ENCODE measurements at places on chromosomes 6 and 20. TPM values are rescaled to one million over a fixed set of nuclear protein-coding genes. Genes with fewer than 3 reads are reported as not detected.

GRCh38 chr20:39069976-39070375, 107.8 kb downstream of the DHX35 start:
- DNase-seq = no peak

GRCh38 chr6:27066802-27067201, 180.7 kb upstream of the PRSS16 start:
- DNase-seq = no peak

GRCh38 chr6:131101911-131102680, 33.2 kb upstream of the AKAP7 start:
- no peak for DNase-seq

DNA sequence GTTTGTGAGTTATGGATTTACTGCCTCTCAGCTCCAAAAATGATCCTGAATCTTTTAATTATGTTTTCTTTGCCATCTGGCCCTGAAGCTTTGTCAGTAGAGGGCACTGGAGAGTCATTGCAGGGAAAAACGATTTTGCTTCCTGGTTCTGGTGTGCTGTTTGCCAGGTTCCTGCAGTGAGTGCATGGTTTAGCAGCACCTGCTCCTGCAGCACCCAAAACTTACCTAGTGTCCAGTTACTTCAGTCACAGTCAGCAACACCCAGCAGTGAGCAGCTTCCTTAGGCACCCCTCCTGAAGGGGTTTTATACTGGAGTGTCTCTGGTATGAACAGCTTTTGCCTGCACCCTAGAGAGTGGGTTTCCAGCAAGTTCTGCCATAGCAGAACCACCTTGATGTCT, 6.0 kb upstream of the TRIM26 start:
- DNase-seq = peak; percentile 69

GRCh38 chr20:37276494-37277252, 12.8 kb upstream of the MANBAL start:
- DNase-seq = peak; percentile 83

DNA sequence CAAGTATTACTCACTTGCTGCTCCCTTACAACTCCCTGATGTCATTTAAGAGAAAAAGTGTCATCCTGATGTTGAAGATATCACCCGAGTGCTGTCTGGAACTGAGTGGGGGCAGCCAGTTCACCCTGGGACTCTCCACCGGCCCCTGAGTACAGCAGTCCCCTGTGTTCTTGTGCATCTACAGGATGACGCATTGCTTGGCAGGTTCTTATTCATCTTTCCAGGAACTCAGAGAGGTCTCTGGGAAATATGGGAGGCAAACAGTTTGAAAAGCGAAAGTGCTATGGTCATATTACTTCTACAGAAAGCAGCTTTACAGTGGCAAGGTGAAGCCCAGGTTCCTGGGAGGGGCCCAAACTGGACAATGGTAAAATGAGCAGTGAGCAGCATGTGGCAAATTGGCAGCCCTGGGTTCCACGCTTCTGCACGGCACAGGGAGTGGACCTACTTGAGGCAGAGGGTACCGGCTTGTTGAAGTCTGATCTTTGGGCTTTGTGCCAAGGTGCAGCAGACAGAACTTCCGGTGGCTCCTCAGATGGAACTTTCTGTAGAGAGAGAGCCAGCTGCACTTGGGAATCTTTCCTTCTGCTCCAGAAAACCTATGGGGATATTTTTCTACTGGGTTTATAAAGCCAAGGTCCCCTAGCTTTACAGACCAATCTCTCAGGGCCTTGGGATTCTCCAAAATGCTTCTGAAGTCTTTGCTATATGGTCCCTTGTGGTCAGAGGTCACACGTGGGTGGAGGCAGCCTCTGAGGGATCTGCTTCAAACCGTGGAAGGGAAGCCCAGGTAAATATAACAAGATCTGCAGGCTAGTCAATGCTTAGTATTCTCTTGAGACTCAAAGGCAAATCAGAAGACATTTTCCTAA, 128.3 kb downstream of the MAP3K7 start:
- DNase-seq = peak; percentile 17

- peak; percentile 54 for DNase-seq
Observed at GRCh38 chr6:2038092-2038491, 207.3 kb downstream of the GMDS start.

EEF1A2 gene
- total RNA-seq = 456 TPM

DNA sequence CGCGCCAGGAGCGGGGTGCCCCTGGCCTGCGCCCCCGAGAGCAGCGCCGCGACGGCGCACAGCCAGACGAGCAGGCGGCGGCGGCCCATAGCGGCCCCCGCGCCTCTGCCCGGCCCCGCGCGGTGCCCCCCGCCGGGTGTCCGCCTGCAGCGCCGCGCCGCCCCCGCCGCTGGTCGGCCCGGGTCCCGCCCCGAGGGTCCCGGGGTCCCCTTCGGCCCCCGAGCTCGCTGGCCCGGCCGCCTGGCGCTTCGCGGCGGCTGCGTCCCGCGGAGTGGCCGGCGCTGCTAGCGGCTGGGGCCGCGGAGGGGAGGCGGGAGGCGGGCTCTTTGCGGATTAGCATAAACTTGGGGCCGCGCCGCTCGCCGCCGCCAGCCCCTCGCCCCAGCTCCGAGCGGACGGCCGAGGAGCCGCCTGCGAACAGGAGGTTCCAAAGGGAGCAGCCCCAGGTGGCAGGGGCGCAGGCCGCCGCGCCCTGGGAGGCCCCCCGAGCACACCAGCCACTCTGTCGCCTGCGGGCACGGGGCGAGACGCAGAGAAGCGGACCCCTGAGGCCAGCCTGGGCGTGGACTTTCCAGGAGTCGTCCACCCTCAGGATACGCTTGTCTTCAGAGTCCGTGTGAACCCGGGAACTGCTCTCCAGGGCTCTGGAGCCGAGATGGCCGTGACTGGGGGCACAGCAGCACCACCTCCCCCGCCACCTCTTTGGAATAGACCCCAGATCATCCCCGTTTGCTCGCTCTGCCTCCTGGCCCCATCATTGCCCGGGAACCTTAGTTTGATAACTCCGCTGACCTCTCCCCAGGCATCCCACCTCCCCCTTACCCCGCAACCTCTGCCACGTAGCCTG, at the start of gene EMILIN3:
EMILIN3 (minus strand) TSS at position 273 of the 847 bp plus-strand sequence; CDS start at position 89, 184 bp downstream.
- DNase-seq = no peak

CRISP3 gene
- total RNA-seq = not detected

EDN3 gene
- total RNA-seq = not detected

- DNase-seq = no peak
Observed at GRCh38 chr6:44399991-44400390, 12.5 kb downstream of the CDC5L start.

GRCh38 chr6:56671160-56671559, 28.5 kb upstream of the DST start:
- no peak for DNase-seq

CD24 gene
- total RNA-seq = 337 TPM

DNA sequence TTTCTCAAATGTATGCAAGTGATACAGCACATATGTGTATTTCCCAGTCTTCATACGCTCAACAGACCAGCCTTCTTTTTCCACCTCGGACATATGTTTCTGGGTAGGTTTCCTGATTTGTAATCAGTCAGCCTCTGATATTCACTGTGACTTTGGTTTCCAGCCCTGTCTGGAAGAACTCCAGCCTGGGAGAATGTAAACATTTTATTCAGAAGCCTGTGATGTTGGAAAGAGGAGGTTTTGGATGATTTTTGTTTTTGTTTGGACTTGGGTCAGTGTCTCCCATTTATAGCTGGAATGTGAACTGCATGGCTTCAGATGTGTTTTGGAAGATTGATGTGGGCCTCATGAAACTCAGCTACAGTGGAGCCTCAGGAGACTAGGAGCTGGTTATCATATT, 172.2 kb upstream of the CENPW start:
- no peak for DNase-seq

DNA sequence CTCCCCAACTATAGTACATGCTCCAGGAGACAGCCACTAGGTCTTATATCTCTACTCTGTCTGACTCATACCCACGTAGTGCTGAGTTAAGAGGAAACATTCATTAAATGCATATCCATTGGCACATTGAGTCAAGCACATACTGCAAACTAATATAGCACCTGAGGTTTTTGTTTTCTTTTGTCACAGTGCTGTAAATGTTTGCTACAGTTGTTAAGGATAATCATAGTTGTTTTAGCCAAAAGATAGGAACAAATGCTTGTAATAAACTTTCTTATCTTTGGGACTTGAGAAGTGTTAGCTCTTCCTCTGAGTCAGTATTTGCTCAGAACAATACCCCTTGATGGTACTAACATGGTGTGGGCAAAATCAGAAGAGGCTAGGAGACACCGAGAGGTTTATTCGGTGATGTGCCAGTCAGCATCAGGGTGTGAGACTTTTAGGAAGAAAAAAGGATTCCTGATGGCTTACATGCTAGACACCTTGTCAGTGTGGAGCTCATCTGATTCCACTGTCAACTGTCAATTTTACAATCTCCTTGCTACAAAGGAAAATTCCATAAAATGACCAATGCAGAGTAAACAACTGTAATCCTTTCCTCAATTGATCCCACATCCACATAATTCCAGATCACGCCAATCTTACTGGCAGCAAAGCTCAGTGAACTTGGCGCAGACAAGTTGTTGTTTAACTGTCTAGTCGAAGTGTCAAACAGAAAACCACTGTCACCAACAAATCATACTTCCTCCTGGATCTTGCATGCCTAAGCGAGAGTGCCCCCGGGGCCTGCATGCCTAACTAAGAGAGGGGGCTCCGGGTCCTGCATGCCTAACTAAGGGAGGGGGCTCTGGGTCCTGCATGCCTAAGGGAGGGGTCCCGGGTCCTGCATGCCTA, 36.1 kb downstream of the ELOVL2 start:
- DNase-seq = no peak

CAPN11 gene
- 0.31 TPM for total RNA-seq

FABP7 gene
- total RNA-seq = not detected

- peak; percentile 85 for DNase-seq
Observed at GRCh38 chr20:43726811-43727338, at the start of gene GTSF1L. GTSF1L (minus strand) TSS chr20:43727002; CDS start chr20:43726694, 308 bp downstream.

GRCh38 chr6:33668914-33669313, 42.6 kb downstream of the UQCC2 start:
- DNase-seq = peak; percentile 51

PROCR gene
- total RNA-seq = 3.5 TPM

Data from myocyte (in vitro differentiated cells).